Stimulated activated CD8-positive, alpha-beta memory T cell treated with anti-CD3 and anti-CD28 coated beads, Interleukin-15, amount 100 ng/mL, for 4 hours (primary cell): ENCODE measurements at places on chromosomes 11 and 22.
A peak's percentile ranks its signal among the peaks of the same experiment; 100 is the strongest.

DNA sequence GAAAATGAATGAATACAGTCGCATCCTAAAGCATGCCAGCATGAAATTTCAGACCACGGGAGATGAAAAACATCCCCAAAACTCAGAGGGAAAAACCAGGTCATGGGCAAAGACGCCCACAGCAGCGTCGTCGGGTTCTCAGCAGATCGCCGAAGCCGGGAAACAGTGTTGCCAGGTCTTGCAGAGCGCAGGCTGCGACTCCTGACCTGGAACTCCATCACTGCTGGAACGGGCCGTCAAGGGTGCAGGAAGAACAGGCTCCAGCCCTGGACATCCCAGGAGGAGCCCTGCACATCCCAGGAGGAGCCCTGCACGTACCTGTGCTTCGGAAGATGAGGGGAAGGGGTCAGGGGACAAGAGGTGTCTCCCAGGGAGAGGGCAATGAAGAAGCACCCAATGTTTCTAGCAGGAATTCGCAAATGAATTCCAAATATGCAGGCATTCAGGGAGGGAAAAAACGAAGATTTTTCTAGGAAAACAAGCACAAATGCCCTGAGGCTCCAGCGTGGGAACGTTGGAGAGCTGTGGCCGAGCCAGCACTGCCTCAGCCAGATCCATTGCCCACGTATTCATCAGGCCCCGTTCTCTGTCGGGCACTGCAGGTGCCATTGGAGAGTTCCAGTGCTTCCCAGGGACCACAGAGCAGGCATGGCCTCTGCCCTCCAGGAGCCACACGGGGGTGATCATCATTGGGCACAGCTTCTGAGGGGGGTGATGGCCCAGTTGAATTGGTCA is 1110.4 kb downstream of the BRD1 start:
- DNase-seq, result no peak

- no peak for DNase-seq
Observed at GRCh38 chr11:27309046-27309445, 54.0 kb downstream of the CCDC34 start.

GRCh38 chr22:23061471-23062280 is 8.6 kb upstream of the GNAZ start:
- DNase-seq, result no peak

DNA sequence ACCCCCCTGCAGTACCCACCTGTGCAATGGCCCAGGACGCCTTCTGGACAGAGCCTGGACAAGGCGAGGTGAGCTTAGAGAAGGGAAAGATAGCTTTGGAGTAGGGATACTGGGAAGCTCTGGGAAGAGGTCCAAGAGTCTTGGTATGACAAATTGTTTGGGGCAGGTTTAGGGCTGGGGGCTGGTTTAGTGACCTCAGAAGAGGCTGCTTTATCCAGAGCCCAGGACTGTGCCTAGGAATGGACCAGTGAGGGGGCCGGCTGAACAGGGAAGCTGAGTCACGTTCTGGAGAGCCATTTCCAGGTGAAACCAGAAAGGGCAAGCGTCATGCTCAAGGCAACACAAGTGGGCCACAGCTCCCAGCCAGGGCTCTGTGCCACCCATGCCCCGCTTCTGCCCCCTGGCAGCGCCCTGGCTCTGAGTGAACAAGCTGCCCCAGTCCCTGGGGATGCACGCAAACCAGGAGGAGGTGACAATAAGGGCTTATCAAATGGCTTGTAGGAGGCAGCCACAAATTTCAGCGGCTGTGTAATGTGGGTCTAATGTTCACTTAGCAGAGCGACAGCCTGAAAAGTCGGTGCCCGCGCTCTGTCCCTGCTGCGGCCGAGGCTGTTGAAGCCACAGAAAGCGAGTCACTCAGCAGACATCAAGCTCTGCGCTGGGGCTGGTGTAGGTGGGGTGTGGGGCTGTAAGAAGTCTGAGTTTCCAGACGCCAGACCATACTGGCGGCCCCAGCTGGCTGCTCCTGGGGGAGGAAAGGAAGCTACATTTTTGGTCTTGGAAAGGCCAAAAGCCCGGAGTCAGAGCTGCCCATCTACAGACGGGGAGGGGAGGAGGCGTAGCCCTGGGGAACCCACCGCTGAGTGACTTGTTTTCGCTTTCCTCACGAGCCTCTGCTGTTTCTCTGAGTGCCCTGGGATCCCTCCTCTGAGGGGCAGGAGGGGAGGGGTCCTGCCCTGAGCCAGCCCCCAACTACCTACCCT is 18.3 kb upstream of the SYT7 start:
- no peak for DNase-seq

GRCh38 chr11:118001494-118001971 is 15.3 kb downstream of the IL10RA start:
- no peak for DNase-seq

GRCh38 chr11:16789063-16789420 is 50.6 kb downstream of the C11orf58 start:
- no peak for DNase-seq

- no peak for DNase-seq
Observed at GRCh38 chr11:36377759-36378564, 81.9 kb downstream of the PRR5L start.

DNA sequence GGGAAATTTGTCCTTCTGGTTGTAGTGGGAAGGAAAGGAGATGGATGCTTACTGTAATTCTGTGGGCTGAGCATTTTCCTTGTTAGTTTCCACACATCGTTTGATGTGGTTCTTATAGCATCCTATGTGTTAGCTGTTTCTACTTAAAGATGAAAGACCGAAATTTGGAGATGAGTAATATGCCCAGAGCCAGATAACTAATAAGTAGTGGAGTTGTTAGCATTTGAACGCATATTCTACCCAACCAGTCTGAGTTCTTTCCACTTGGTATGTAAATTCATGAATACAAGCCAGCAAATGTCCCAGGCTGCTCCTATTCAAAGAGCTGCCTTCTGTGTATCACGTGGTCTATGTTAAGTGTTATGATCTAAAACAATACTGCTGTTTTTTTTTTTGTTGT is 14.6 kb downstream of the SPECC1L start:
- DNase-seq, result no peak

GRCh38 chr11:117985953-117986887 is at the start of gene IL10RA:
Gene IL10RA (plus strand): TSS chr11:117986394. CDS start chr11:117986468, 74 bp downstream.
- peak; percentile 63 for DNase-seq

GRCh38 chr22:22916215-22916951 is 28.8 kb downstream of the IGLL5 start:
- DNase-seq, result no peak

GRCh38 chr22:29715705-29716104 is 4.1 kb upstream of the CABP7 start:
- no peak for DNase-seq

DNA sequence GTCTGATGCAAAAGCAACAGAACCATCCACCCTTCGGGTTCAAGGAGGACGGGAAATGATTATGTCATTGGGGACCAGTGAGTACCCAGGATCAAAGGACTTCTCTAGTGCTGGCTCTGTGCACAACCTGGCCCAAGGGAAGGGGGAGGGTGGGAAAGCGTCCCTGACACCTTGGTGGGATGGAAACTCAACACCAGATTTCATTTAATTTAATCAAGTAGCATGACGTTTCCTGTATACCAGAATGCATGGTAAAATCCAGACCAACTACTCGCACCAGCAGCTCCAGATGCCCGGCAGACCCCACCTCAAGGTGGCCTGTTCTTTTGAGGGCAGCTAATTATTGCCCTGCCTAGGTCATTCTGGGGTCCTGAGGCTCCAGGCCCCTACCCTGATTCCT is 385.1 kb downstream of the CADM1 start:
- DNase-seq, result no peak

DNA sequence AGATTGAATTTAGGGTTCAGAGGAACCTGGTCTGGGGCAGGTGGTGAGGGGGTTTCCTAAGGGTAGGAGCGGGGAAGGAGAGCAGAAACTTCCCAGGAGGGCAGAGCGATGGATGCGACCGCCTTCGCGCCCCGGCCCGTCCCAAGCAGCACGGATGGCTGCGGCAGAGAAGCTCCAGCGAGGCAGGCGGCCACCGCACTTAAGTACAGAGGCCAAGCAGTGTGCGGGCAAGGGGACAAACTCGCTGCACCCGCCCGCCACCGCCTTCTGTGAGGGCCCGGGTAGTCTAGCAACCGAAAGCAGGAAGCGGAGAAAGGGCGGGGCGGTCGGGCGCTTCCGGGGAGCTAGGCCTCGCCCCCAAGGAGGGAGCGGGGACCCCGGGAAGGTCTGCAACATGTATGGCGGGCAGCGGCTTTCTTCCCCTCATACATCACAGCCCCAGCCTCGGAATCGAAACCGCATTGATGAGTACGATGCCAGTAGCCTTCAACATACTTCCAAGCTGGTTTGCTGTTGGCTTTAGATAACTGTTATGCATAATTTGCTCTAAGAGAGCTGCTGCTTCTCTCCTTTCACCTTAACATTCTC is at the start of gene AGBL2:
TSS of gene AGBL2 (minus strand) at position 288 of the 588 bp plus-strand sequence. CDS start 719 bp downstream, outside the sequence.
- peak; percentile 63 for DNase-seq

DNA sequence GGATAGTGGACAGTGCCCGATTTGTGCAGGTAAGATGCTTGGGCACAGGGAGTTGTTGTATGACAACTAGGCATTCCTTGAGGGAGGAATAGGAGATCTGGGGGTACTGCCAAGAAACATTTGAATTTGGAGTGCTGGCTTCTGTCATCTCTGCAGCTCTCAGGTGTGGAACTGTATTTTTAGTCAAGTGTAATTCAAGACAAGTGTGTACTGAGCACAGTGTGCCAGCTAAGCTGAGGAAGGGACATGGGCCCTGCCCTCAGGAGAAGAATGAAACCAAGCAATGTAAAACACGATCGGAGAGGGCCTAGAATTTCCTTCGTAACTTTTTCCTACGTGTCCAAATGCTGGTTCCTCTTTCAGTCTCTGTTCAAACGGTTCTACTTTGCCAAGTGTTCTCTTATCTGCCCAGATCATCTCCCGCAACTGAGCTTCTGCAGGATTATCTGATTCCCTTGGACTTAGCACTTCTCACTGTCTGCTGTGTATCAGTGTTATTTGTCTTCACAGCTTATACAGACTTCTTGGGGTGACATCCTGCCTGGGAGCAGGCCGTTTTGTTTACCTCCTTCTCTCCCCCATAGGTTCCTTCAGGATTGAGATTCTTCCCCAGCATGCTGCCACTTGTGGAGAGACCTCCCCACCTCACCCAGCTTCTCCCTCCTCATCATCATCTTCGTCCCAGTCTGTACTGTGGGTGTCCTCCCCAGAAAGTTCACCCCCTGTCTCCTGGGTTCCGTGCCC is 27.6 kb downstream of the ART5 start:
- no peak for DNase-seq

GRCh38 chr11:102611291-102611690 is 13.8 kb downstream of the MMP20 start:
- no peak for DNase-seq

GRCh38 chr11:69361048-69361447 is 67.1 kb downstream of the MYEOV start:
- no peak for DNase-seq

- no peak for DNase-seq
Observed at GRCh38 chr11:130536106-130537040, 87.9 kb downstream of the ADAMTS15 start.

GRCh38 chr11:83726316-83726715 is 440.1 kb upstream of the CCDC90B start:
- no peak for DNase-seq

DNA sequence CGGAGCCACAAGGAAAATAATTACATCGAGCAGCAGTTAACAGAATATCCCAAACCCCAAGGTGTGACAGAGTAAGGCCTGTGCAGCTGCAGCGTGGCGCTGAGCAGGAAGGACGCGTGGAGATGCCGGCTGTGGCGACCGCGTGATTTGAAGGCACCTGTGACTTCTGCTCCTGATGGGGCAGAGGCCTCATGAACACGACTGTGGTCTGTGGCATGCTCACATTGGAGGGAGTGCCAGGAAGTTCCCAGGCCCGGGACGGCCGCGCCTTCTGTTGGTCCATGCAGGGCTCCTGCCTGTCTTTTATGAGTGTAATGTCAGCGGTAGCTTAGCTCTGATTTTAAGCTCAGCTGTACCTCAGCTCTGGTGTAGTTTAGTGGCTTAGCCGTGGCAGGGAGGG is 50.4 kb downstream of the TPCN2 start:
- DNase-seq, result no peak

- no peak for DNase-seq
Observed at GRCh38 chr11:35487532-35488078, 37.8 kb downstream of the PAMR1 start.

- DNase-seq, result no peak
Observed at GRCh38 chr11:6333095-6333494, 12.8 kb upstream of the CAVIN3 start.

GRCh38 chr11:116202922-116203321 is 569.9 kb downstream of the BUD13 start:
- no peak for DNase-seq

DNA sequence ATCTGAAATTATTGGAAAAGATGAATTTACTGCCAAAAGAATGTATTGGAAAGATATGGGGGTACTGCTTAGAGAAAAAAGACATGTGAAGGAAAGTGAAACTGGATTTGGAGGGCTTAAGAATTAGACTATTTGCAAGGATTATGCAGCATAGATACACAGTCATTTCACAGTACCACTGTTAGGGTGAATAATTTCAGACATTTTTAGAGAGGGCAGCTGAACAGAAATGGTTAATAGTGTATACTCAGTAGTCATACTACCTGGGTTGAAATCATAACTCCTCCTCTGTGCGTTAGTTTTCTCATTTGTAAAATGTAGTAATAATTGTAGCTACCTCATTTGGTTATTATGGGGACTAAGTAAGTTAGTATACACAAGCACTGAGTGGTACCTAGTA is 33.0 kb downstream of the GAS2 start:
- no peak for DNase-seq

DNA sequence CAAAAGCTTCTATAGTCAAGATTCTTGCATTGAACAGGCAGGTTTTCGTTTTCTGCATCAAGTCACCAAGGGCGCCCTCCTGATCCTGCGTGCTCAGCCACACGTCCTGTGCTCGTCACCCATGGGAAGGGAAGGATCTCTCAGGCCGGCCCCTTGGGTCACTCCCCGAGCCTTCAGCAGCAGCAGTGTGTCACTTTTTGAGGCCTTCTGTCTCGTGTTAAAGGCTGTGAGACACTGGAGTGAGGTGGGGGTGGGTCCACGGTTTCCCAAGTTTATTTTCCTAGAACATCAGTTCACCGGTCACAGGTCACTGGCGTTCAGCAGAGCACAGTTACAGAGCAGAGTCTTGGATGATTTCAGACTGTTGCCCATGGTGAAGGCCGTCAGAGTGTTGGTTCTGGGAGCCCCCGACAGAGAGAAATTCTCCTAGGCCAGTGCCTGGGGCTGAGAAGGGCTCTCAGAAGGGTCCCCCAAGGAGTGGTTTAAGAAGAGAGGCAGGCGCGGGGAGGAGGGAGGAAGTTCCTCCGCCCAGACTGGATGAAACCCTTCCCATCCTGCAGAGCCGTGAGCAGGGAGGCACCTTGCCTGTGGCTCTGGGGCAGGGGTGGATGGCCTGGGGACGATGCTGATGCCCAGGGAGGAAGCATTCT is 13.5 kb upstream of the ADORA2A start:
- DNase-seq, result no peak

DNA sequence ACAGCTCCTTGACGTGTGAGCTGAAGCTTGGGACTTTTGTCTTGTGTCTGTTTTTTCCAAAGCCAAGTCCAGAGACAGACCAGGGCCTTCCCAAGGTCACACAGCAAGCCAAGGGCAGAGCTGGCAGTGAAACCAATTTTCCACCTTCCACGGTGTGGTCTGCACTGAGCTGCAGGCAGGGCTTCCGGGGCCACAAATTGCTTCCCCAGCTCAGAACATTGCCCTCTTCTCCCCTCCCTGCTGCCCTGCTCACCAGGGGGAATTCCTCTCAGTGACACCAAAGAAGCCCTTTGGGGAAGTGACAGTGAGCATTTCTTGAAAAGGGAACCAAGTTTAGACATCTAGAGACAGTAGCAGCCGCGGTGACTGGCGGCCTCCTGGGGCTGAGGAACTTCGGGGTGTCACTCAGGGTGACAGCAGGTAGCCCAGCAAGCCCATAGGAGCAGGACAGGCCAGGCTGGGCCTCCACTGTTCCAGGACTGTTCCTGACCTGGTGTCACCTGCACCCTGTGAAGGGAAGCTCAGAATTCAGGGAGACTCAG is 9.2 kb downstream of the FXYD2 start:
- DNase-seq, result peak; percentile 57
